Esophagus (tissue), 2 donors: ENCODE measurements at places on chromosomes 4 and X. TPM values are rescaled to one million over a fixed set of nuclear protein-coding genes. Genes with fewer than 3 reads are reported as not detected.

CMC4 gene
- polyA plus RNA-seq: 14.2 TPM

MAGEB17 gene
- 0.08 TPM for polyA plus RNA-seq

MGAT4D gene
- not detected for polyA plus RNA-seq

CT45A5 gene
- not detected for polyA plus RNA-seq

MAGEB10 gene
- polyA plus RNA-seq: not detected

REELD1 gene
- 0.16 TPM for polyA plus RNA-seq

MAGEB18 gene
- not detected for polyA plus RNA-seq

PSAPL1 gene
- 0.39 TPM for polyA plus RNA-seq

SHOX gene
- not detected for polyA plus RNA-seq

PRMT9 gene
- 4.5 TPM for polyA plus RNA-seq

BMP3 gene
- 0.12 TPM for polyA plus RNA-seq

BEX5 gene
- 1.6 TPM for polyA plus RNA-seq

CEP135 gene
- 1.9 TPM for polyA plus RNA-seq

MAGEA2 gene
- polyA plus RNA-seq: not detected

NAP1L3 gene
- polyA plus RNA-seq: 0.08 TPM

RS1 gene
- not detected for polyA plus RNA-seq

UNC5C gene
- 0.04 TPM for polyA plus RNA-seq

PDCL2 gene
- 1.2 TPM for polyA plus RNA-seq

RAB39B gene
- 0.09 TPM for polyA plus RNA-seq

PRKX gene
- 15.4 TPM for polyA plus RNA-seq

TMEM156 gene
- polyA plus RNA-seq: 0.81 TPM

XAGE1A gene
- polyA plus RNA-seq: not detected
